ENCODE measurements at places on chromosomes 2 and 18.

- no peak for DNase-seq
These were observed 101.3 kb downstream of the DYSF start for GRCh38 chr2:71554706-71555056.

DNA sequence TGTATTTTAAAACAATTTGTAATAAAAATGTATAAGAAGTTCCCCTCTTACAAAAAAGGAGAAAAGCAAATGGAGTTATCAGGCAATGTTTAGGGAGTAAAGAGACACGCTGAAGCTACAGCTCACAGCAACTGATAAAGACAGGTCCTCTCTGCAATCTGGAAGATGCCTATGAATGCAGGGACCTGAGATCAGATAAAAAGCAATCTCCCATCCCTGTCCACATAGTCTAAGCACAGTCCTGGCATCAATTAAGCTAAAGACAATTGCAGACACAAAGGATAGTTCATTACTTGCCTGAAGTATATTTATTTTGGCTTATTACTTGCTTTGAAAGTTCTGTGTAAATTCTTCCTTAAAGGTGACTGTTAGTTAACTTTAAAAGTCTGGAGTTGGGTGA, 5.0 kb downstream of the EIF2AK3 start:
- no peak for DNase-seq

DNA sequence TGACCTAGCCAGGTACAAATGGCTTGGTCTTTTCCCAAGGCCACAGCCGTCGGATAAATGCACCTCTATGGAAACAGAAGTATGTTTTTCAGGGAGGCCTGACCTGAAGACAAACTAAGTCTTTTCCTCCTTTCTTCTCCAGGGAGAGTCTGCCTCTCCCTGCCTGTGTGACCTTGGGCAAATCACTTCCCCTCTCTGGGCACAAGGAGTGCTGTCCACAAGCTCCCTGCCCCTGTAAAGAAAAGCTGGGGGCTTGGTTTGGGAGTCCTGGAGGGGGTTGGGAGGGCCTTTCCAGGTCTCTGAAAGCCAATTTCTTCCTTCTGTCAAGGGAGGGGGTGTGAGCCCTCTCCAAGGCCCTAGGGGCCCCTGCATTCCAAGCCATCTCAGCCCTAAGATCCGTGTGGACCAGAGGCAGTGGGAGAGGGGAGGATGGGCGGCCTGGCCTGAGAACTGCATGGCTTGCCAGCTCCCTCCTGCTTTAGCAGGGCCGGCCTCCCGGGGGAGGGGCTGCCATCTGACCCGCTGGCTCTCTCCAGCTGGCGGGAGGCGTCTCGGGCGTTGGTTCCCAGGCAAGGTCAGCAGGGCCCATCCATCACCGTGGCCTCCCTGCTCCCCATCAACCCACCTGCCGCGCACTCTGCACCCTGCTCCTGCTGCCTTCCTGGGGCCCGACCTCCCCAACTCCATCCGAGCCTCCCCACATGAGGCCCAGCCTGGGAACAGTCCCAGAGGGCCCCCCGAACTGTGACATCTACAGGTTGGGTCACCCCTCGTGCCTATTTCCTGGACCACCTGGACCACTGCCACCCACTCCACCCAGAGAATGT, 61.4 kb downstream of the SMAD7 start:
- no peak for DNase-seq

DNA sequence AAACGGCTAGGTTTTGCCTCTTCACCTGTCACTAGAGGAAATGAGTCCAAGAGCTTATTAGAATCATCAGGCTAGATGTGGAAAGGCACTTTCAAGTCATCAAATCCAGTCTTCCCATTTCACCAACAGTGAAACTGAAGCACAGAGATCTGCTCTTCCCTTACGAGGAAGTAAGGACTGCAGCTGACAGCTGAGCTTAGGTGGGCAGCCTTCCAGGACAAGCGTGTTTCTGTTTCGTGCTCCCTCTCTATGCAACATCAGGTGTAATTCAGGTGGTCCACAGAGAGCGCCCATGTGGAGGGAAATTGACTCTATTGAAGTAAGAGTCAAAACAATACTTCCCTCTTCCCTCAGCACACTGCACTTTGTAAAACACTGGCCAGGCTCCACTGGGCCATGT, 5.5 kb downstream of the CYRIA start:
- no peak for DNase-seq

GRCh38 chr2:27148801-27149439, at the start of gene TCF23:
TSS of gene TCF23 (plus strand) at chr2:27149004. CDS start at chr2:27149134, 130 bp downstream.
- no peak for DNase-seq

DNA sequence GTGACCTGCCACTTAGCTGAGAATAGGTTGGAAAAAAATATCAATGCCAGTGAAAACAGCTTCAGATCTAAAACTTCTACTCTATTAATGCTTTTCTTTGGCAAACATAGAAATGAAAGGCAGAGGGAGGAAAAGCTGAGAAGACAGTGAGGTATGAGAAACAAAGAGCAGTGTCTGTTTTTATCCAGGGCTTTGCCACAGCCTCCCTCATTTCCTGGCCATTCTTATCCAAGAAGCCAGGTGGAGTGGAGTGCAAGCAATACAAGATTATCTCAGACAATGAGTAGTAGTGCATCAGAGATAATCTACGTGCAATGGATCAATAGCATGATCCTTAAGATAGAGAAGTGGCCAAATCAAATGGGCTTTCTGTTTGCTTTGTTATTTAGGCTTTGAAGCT, 808.7 kb upstream of the PIK3C3 start:
- DNase-seq, result no peak

- DNase-seq, result no peak
These were observed 27.2 kb downstream of the RTP5 start for GRCh38 chr2:241896746-241897201.

DNA sequence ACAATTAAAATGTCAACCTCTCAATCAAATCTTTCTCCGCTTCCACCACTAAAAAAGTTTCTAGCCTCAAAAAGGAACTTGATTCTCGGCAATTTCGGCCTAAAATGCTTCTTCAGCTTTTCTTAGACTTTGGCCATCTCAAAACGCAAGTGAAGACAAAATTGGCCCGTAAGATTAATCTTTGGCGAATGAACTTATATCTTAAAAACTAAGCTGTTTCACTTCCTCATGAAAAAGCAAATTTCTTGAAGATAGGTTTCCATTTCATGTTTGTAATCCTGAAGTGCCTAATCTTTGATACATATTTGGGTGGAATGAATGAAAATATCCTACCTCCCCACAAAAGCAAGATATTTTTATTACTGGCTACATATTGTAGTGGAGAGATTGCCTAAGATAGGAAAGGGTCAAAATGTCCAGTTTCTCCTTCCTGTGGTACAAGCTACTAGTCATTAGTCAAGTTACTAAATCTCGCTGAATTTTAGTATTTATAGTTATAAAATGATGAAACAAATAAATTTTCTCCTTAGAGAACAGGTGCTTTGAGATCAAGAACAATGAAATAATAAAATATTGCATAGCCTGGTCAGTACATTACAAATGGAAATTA, 85.4 kb upstream of the ZEB2 start:
- no peak for DNase-seq

DNA sequence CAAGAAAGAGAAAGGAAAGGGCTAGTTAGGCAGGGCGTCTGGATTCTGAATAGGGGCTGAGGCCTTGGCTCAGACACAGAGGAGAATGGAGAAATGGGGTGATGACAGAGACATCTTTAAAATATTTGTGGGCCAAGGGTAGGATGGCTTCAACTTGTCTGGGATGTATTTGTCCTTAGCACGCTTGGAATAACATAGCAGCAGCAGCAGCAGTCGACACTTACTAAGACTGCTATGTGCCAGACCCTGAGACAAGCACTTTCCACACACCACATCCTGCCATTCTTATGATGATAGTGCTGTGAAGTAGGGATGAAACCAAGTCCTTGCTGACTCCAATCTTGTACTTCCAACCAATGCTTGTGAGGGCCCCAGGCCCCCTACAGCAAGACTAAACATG, 2.6 kb downstream of the IL1RL1 start:
- DNase-seq, result no peak
